NCI-H1417 treated with DMSO at 0.1 percent for 48 hours (cell line): ENCODE measurements at places on chromosomes 1 and 21.

DNA sequence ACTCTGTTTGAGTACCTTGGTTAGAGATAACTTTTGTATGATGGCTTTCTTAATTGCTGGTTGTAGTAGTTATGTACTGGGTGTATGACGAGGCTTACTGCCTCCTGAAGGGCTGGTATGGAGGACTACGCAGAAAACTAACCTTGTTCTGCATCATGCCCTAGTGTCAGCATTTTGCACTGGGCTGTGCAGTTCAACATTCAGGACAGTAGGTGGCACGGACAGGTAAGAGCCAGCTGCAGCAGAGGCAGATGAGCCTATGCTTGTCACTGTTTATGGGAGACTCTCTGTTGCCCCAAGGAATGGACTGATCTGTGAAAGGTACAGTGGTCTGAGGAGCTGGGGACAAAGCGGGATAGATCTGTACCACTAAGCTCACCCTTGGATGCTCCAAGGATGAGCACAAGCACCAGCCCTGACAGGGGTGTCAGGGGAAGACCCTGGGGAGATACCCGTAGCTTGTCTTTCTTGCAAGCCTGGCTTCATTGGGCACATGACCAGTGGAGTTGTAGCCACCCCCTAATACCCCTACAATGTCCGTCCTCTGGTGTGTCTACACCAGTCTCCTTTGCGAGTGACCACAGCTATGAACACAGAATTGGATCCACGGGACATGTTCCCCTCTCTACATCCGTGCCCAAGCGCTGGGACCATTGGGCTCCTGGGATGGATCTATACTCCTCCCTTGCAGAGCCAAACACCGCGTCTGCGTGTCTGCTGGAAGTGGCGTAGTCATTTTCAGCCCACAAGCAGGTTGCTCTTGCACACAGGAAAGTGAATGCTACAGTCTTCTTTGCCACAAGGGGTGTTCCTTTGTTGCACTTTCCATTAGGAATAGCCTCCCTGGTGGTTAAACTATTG lies 51.1 kb upstream of the CFHR3 start:
- DNase-seq: no peak

GRCh38 chr1:3521426-3521825 lies 67.0 kb downstream of the ARHGEF16 start:
- DNase-seq: no peak

DNA sequence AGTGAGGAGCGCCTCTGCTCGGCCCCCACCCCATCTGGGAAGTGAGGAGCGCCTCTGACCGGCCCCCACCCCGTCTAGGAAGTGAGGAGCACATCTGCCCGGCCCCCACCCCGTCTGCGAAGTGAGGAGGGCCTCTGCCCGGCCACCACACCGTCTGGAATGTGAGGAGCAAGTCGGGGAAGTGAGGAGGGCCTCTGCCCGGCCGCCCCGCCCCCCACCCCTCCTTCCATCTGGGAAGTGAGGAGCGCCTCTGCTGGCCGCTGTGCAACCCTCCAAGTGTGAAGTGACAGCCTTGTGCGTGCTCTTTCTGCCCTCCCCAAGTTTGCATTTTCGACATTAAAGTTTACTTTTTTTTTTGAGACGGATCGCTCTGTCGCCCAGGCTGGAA lies 5.1 kb upstream of the ZZZ3 start:
- DNase-seq: no peak

DNA sequence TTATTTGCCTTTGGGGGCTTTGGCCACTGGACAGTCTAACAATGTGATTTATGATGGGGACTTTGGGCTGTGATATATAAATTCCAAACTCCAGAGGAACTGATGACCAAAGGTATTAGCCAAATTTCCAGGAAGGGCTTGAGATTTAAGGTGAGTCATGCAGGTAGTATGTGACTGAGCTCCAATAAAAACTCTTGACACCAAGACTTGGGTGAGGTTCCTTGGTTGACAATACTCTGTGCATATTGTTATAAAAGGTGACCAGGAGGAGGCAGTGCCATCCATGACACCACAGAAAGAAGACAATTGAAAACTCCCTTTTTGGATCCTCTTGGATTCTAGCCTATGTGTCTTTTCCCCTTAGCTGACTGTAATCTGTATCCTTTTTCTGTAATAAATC lies 392.7 kb upstream of the LRRC7 start:
- DNase-seq: no peak

- no peak for DNase-seq
These were observed 11.1 kb upstream of the CHI3L1 start for GRCh38 chr1:203197625-203198024.

- DNase-seq: no peak
These were observed 15.0 kb upstream of the FCAMR start for GRCh38 chr1:206985162-206985749.

DNA sequence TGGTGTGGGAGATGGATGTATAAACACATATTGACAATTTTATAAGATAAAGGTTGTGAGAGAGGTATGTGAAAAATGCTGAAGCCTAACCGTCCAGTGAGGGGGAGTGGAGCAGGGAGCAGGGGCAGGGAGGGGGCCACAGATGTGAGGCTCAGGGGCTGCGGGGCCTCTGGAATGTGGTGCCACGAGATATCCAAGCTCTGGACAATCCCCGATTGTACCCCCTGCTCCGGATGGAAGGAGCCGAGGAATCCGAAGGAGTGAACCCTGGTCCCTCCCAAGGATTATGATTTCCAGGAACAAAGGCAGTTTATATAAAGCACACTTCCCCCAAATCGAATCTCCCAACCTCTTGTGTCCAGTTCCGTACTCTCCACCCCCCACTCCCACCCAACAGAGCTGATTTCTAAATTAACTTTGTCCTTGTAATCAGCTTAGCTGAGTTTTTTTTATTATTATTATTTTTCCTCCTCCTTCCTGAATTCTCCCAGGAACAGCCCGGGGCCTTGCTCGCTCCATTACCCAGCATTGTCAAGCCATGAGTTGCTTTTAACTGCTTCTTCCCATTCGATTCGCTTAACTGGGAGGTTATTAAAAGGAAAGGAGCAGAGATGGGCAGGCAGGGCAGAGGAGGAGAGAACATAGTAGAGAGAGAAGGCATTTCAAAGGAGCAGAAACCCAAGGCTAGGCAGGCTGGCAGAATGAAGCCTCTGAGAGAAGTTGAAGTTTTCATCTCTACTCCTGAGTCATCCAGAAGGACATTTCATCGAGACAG lies 9.4 kb downstream of the KIRREL1 start:
- no peak for DNase-seq

DNA sequence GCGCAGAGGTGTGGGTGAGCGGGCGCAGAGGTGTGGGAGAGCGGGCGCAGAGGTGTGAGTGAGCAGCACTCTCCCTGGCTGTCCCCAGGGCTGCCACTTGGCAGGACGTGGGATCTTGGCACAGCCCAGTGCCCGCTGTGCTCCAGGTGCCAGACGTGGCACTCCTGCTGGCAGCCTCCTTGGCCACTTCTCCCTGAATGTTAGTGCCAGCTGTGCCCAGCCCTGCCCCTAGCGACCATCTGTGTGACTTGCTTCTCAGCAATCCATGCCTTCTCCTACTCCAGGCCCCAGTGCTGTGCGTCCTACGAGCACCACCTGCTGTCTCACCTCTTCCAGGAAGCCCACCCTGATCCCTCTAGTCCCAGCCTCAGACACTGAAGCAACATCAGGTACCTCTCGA lies 30.5 kb downstream of the KRTAP10-1 start:
- no peak for DNase-seq

DNA sequence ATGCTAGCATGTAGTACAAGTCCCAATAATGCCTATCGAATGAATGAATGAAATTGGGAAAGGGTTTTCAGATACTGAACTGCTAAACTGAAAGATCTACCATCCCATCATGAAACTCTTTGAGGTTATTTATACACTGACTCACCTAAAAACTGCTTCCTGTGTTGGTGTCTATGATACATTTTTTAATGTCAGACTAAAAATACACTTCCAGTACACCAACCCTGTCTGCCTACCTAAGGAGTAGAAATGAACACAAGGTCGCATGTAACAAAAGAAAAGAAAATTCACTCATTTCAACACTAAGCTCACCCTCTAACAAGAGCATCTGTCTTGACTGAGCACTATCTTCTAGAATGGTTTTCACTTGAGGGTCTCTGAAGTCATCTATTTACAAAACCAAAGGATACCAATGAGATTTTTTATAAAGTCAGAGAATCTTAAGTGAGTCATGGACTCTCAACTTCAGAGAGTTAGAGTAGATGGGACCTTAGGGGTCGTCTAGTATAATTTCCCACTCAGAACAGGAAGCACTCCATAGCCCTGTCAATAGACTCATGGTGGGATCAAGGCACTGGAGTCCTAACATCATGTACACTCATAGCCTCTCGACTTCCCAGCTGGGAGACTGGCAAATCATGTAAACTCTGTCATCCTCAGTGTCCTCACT lies 53.4 kb downstream of the WLS start:
- DNase-seq: no peak

DNA sequence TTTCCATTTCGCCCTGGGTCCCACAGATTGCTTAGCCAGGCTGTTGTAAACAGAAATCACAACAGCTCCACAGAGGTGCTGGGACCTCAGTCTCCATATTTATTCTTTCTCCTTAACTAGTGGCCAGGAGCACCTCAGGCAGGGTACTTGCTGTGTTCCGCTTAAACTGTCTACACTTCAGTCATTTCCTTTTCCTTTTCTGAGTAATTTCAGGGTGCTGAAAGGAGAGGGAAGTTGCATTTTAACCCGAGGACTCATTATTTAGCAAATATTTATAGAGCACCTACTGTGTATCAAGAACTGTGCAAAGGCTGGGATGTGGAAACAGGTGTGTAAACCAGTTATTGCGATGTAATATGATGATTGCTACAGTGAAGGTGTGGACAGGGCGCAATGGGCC lies 41.9 kb downstream of the ACP6 start:
- DNase-seq: no peak
